ENCODE measurements at places on chromosomes 4 and X.

- no peak for DNase-seq
Observed at GRCh38 chr4:112290341-112290740, 4.6 kb upstream of the TIFA start.

DNA sequence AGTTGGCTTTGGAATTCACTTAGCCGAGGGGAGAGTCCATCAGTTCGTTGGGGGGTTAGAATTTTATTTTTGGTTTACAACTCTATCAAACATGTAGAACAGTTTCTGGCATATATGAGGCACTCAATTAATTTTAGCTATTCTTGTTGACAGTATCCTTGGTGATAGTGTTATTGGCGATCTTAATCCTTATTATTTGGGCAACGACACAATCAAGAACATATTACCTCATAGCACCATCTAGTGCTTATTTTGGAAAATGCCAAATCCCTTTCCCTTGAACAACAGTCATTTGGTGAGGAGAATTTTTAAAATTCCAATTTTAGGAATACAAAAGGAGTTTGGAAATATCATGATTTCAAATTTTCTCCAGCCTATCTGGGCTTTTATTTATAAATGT is 17.9 kb upstream of the PGRMC1 start:
- no peak for DNase-seq

GRCh38 chrX:129737916-129738315 is 863 bp upstream of the XPNPEP2 start:
- no peak for DNase-seq

DNA sequence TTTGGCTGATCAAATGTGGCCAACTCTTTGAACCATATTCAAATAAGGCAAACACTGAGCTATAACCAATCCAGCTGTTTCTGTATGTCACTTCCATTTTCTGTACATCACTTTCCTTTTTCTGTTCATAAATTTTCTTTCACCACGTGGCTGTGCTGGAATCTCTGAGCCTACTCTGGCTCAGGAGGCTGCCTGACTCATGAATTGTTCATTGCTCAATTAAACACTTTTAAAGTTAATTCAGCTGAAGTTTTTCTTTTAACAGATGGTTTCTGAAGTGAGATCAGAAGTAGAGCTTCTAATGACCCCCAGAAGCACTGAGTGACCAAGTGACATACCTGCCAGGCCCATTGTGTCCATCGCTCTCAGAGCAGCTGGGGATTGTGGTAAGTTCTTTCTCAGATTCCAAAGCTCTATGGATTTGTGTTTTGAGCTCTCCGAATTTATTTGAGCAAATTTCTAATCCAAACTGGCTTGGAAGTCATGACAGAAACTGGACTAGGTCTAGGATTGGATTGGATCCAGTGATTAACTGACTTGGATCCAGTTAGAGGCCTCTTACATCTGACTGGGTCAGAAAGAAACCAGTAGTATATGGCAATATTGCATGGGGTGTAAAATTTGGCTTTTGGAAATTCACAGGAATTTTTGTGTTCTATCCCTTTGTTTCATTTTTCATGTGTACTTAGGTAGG is 121.2 kb upstream of the BANK1 start:
- no peak for DNase-seq

DNA sequence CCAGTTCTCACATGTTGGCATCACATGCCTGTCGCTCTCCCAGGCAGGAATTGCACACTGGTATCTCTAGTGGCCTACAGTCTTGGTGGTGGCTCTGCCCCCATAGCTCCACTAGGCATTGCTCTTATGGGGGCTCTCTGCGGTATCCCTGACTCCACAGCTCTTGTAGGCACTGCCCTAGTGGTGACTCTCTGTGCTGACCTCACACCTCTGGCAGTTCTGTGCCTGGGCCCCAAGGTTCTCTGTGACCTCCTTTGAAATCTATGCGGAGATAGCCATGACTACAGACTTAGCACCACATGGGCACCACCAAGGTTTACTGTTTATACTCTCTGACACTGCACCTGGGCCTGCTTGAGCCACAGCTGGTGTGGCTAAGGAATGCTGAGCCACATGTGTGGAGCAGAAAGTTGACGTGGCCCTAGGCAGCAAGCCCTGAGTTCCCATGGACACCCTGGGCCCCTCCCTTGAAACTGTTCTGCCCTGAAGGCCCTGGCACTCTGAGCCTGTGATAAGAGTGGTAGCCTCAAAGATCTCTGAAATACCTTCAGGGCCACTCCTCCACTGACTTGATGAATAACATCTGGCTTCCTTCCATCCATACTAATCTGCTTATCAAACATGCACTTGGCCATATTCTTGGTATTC is 8.0 kb downstream of the SLC9B1 start:
- DNase-seq, result no peak

- DNase-seq, result no peak
Observed at GRCh38 chr4:56463711-56464110, 3.7 kb upstream of the SRP72 start.

DNA sequence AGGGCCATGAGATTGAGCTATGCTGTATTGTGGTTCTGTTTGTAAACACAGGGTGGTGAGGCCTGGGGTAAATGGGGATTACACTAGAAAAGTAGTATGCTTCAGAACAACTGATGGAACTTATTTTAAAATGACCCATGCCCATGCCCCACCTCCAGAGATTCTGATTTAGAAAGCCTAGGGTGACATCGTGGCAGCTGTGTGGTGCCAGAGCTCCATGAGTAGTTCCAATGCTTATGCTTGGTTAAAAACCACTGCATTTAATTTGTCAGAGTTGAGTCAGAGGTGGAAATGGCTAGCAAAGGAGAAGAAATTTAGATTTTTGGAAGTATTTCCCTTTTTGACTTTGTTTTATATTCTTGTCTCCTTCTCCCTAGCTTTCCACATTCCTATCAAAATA is 63.4 kb upstream of the PDE5A start:
- DNase-seq, result no peak
